ENCODE measurements at places on chromosomes 5 and 9.

DNA sequence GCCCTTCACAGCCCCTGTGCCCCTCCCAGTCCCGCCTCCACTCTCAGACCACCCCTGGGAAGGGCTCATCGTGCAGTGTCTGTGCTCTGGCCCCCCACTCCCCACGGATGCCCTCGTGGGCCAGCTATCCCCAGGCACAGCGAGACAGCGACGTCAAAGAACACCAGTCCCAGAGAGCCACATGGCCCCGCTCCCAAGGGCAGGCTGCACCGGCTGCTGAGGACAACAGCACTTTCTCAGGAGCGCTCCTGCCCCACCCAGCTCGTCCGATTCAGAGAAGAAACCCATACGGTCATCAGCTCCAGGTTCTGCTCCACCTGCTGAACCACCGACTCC lies 4.8 kb upstream of the SNAPC4 start:
- no peak for DNase-seq

GRCh38 chr5:122413722-122414121 lies 101.7 kb downstream of the SNCAIP start:
- no peak for DNase-seq

DNA sequence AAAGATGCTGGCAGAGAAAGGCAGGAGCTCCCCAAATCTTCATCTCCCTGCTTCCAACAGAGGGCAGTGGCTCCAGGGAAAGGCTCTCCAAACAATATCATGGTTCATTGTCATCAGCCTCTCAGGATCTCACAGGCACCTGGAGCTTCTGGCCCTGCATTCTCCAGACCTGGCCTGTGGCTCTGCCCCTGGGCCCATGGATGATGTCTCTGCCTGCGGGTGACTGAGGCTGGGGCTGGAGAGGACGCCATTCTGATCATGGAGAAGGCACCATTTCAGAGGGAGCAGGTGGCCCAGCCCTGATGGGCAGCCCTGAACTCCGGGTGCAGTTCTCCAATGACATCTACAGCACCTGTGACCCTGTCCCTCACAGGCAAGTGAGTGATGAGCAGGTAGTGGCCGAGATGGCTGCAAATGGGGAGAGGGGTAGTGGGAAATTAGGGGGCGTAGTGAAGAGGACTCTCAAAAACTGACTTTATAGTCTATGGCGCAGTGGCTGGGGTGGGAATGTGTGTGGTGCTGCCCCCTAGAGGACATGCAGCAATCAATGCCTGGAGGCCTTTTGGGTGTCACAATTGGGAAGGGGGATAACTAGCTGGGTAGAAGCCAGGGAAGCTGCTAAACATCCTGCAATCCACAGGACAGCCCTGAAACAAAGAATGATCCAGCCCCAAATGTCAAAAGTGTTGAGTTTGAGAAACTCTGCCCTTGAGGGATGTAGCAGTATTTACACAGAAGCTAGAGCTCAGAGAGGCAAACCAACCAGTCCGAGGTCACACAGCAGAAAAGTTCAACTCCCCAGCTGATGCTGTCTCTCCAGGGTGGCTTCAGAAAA lies 3.2 kb downstream of the SH3PXD2B start:
- no peak for DNase-seq

GRCh38 chr5:141779503-141779973 lies 97.5 kb upstream of the ARAP3 start:
- DNase-seq, result no peak

GRCh38 chr5:2899311-2899710 lies 147.8 kb upstream of the IRX2 start:
- no peak for DNase-seq

DNA sequence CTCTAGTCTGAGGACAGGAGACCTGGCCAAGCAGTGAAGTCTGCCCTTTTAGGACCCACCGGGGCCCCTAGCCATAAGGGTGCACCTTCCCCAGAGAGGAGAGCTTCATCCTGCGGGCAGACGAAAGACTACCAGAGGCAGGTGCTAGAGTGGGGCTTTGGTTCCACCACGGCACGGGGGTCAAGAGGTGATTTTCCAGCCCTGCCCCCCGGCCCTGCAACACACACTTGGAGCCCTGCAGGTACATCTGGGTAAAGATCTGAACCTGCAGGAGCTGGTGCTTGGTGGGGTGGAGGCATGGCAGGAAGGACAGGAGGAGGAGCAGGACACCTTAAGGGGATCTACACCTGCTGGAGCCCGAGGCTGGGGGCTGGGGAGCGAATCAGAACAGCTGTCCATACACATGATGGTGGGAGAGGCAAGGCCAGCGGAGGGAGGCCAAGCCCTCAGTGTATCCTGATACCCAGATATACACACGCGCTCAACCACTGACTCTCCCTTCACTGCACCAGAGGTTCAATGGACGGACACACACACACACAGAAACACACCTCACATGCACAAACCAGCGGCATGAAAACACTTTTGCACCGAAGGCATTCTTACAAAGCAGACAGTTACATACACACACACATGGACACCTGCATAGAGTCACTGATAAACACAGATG lies 98.4 kb upstream of the MVB12B start:
- DNase-seq, result no peak

- no peak for DNase-seq
These were observed 291.2 kb upstream of the PTPRD start for GRCh38 chr9:10903969-10904368.

GRCh38 chr5:61805101-61805500 lies 473.0 kb downstream of the ZSWIM6 start:
- DNase-seq, result no peak

GRCh38 chr5:119031905-119032304 lies 39.0 kb upstream of the DMXL1 start:
- DNase-seq, result no peak

- no peak for DNase-seq
These were observed 143.2 kb downstream of the CACNA1B start for GRCh38 chr9:138020795-138021182.

Data from dorsolateral prefrontal cortex (tissue), 122 donors.